ENCODE measurements at places on chromosomes 4 and X.

GRCh38 chrX:109596015-109596414 lies 29.0 kb downstream of the KCNE5 start:
- DNase-seq, result no peak

DNA sequence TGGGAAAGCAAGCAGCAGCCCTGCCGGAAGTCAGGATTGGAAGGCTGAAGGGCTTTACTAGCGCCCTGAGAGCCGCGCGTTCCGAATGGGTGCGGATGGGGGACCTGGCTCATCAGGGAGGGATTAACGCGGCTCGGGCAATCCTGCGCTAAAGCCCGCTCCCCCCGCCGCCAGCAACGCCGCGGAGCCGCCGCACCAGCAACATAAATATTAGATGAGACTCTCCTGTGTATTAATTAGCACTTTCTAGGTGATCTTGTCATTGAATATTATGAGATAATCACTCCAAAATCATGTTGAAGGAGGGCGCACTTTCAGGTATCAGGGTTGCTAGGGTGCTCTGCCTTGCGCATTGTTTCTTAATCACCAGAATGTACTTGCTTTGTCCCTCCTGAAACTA lies 357.2 kb upstream of the FAM241A start:
- no peak for DNase-seq

- no peak for DNase-seq
Measured at GRCh38 chrX:18172970-18173369, 47.7 kb downstream of the BEND2 start.

- DNase-seq, result no peak
Measured at GRCh38 chr4:160835789-160836188, 1328.0 kb downstream of the FSTL5 start.

DNA sequence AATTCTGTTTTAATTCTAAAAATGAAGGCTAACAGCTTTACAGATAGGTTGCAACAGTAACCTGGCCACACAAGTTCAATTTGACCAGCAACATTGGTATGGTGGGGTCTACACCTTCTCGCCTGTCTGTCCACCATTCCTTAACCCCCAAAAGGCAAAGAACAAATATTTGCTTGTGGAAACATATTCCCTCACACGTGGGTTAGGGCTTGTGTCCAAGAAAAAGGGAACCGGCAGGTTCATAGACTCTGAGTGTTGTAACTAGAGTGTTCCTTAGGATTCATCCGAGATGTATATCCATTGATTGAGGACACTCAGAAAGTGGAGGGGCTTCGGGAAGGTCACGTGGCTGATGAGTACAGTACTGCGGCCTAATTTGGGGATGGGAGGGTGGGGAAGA lies 54.1 kb downstream of the C4orf51 start:
- DNase-seq, result no peak

DNA sequence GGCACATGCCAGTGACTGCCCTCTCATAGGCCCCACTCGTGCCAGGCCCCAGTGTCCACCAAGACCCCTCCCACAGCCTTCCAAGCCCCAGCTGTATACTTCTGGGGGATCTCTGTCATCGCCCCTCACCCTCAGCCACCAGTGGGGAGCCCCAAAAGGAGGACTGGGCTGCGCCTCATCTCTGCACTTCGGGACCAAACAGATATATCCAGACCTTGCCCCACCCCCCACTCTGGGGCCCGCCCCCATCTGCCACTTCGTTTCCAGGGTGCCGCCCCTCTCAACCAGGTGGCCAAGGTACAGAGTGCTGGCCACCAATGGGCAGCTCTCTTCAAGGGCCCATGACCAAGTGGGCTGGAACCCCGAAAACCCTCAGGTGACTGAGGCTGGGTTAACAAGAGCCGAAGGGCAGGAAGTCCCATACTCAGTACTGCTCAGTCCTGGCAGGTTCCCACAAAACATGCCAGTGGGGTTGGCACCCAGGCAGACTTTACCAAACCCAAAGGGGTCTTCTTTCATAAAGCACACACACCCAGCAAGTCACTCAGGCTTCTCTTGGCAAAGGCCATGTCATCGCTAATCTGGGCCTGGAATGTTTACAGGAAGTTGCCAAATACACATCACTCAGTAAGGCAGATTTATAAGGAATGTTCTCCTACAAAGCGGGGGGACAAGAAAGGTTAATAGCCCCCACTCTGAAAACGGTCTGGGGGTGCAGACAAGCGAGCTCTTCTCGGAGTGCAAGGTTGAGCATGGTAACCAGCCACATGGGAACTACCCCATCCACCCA lies 4.4 kb downstream of the ZFYVE28 start:
- no peak for DNase-seq

DNA sequence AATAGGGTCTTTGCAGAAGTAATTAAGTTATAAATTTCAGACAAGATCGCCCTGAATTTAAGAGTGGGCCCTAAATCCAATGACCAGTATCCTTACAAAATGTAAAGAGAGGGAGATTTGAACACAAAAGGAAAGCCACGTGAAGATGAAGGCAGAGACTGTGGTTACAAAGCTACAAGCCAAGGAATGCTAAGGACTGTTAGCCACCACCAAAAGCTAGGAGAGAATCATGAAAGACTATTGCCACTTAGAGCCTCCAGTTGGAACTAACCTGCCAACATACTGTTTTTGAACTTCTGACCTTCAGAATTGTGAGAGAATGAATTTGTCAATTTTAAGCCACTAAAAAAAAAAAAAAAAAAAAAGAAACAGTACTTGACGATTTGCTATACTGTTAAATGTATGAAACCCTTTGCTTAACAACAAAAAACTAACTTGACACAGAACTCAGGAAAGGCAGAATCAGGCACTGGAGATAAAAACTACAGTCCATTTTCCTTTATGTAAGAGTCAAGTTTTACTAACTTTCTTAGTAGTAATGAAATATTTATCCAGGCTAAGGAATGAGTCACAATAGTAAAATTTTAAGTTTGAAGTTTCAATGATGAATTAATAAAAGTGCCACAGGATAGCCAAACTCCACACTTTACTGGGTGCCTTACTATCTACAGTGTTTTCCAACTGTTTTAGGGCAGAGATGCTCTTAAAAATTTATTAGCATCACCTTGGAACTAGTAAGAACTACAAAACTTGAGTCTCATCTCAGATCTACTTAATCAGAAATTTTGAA lies 25.1 kb downstream of the DHX15 start:
- DNase-seq, result no peak

DNA sequence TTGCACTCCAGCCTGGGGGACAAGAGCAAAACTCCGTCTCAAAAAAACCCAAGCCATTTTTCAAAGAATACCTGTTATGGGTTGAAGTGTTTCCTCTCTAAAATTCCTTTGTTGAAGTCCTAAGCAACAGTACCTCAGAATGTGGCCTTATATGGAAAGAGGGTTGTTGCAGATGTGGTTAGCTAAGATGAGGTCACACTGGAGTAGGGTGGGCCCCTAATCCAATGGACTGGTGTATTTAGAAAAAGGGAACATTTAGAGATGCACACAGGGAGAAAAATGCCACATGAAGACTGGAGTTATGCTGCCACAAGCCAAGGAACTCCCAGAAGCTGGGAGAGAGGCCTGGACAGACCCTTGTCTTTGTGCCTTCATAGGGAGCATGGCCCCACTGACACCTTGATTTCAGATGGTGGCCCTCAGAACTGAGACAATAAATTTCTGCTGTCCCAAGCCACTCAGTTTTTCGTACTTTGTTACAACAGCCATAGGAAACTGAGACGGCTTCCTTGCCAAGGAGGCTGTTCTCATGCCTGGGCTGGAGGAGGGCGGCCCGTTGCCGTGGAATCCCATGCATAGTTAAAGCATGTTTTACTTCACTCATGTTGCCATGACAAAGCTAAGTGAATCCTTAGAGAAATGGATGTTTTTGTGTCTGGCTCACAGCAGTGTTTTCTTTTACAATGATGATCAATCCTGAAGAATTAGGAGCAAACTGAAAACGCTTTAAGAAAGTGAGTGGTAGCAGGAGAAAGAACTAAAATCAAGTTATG lies 16.5 kb downstream of the TRAPPC2 start:
- DNase-seq, result no peak

DNA sequence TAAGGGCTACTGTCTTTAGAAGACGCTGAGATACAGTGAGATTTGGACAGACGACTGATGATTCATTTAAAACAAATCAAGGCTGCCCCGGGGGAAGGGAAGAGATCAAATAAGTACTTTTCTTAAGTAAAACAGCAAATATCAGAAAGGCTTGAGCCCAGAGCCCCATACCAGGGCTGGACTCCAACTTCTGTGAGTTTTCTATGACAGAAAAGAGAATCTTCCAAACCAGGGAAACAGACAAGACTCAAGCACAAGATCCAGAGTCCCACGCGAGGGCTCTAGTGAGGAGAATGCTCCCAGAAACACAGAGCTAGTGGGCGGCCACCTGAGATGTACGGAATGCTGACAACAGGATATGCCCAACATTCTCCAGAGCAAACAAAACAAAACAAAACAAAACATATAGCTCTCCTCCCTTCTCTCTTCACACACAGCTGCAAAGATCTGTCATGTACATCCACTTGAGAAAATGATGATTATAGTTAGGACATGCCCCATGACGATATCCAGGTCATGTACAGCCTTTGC lies 13.1 kb downstream of the ACSL1 start:
- DNase-seq, result no peak

GRCh38 chr4:67084783-67085182 lies 460.5 kb downstream of the CENPC start:
- no peak for DNase-seq

GRCh38 chr4:97238956-97239666 lies 904.2 kb downstream of the STPG2 start:
- DNase-seq, result no peak

Measured in coronary artery (tissue), 2 donors.